SHP77 treated with DMSO at 0.1 percent for 48 hours (cell line): ENCODE measurements at places on chromosomes 6 and 20.

- no peak for DNase-seq
Measured at GRCh38 chr6:16514249-16514648, 247.0 kb downstream of the ATXN1 start.

DNA sequence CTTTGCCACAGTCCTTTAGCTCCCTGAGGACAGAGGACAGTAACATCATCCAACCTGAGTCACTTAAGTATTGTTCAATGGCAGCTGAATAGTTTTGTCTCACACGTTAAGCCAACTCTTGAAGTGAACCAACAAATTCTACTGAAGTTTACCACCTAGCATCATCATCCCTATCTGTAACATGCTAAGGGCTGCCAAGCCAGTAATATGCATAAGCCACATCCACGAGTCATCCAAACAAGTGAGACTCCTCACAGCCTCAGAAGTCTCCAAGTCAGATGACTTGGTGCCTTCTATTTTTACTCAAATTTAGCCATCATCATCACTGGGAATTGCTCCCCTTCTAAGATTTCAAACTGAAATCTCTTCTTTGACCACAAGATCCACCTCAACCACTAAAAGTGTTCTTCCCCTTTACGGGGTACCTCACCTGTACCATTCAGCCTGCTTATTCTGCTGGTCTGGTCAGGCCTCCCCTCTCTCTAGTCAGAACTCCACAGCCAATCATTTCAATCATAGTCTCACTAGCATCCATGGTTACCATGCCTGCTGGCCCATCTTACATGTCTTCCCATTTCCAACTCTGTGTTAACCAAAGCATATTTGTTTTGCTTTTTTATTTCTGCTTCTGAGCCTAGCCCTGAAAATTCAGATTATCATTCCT lies 73.7 kb downstream of the DTNBP1 start:
- no peak for DNase-seq

- no peak for DNase-seq
Measured at GRCh38 chr6:29183594-29183993, 12.9 kb downstream of the OR2J2 start.

DNA sequence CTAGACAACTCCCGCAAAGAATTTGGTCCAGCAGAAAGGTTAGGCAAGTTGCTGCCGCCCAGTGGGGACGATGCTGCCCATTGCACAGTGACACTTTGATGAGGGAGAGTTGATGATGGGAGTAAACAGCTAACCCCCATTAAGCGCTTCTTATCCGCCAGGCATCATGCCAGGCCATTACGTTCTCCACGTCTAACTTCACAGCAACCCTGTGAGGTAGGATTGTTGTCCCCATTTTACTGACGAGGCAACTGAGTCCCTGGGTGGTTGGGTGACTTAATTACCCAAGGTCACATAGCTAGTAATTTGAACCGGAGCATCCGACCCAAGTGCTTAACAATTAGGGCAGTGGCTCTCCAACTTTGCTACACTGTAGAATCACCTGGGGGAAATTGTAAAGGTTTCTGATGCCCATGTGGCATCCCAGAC lies 738 bp downstream of the RALGAPB start:
- no peak for DNase-seq

- peak; percentile 38 for DNase-seq
Measured at GRCh38 chr20:44642203-44643153, 9.0 kb downstream of the ADA start.

GRCh38 chr6:22072949-22073348 lies 223.9 kb downstream of the PRL start:
- DNase-seq: no peak

DNA sequence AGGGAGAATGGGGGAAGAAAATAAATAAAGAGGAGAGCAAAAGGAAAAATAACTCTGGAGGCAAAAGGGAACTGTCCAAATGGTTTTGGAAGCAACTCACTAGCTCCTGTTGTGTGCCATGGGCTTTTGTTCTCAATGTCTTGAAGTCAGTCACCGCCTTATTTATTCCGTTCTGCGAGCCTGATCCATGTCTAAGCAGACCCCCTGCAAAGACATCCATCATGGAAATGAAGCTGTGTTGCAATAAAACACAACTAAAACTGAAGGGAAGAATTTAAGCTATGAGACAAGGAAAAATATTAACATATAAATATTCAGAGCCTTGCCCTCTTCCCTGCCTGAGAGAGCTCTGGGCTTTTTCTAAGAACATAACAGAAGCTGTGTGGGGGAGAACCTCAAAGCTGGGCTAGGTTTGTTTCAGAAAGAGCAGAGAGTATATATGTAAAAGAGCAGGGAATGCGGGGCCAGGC lies 373.2 kb upstream of the CNR1 start:
- DNase-seq: no peak

DNA sequence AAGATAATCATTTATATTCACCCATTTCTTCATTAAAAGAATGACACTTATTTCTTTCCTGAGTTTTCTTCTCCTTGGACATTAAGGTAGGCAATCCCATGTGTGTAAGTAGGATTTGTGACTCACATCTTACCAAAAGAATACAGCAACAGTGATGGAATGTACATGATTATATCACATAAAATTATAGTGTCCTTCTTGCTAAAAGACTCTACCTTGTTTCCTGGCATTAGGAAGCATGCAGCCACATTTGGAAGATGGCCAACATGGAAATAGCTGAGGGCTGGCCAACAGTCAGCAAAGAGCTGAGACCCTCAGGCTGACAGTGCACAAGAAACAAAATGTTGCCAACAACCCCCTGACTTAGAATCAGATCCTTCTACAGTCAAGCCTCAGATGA lies 327.9 kb upstream of the MARCKS start:
- no peak for DNase-seq

GRCh38 chr6:29017428-29017802 lies 12.3 kb upstream of the ZNF311 start:
- DNase-seq: no peak

DNA sequence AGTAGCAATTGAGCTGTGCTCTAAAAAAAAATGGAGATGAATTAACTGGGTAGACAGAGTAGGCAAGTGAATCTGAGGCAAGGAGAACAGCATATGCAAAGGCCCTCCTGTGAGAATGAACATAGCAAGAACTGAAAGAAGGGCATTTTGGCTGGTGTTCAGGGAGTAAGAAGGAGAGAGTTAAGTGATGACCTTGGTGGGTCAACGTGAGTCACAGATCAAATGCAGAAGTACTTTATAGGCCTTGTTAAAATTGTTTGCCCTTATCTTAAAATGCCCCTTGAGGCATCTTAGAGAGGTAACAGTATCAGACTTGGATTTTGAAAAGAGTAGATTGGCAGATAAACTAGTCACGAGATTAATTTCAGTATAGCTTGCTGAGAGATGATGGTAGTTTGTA lies 24.5 kb downstream of the NDUFAF5 start:
- DNase-seq: no peak

DNA sequence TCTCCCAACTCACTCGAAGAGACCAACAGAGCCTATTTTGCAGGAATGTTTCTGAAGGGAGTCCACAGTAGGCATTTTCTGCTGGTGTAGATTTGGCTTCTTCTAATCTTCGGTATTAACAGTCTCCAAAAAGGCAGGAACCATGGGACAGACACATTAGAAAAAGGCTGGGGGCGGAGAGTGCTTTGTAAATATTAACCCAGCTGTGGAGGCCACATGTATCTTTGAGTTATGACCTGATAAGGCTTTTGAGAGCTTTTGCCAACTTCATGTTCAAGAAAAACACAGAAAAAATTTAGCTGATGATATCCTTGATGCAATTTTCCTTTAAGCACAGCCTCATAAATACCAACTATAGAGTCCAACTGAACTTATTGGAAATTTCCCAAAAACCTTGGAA lies 119.4 kb upstream of the TSHZ2 start:
- peak; percentile 35 for DNase-seq

DNA sequence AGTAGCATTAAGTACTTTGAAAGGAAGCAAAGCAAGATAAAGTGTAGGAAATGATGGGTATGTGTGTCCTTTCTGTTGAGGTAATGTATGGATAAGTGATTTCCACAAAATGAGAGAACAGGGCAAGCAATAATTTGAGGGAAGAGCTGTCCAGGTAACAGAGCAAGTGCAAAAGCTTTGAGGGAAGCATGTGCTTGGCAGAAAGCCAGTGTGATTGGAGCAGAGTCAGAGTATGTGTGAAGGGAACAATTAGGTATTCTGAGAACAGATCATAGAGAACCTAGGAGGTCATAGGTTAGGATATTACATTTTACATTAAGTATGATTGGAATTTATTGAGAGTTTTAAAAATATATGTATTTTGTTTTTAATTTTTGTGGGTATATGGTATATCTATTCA lies 30.2 kb upstream of the MAN1A1 start:
- DNase-seq: no peak

GRCh38 chr20:25623225-25623735 lies 534 bp downstream of the NANP start:
- peak; percentile 18 for DNase-seq

GRCh38 chr20:60055740-60056139 lies 97.5 kb downstream of the CDH26 start:
- no peak for DNase-seq

DNA sequence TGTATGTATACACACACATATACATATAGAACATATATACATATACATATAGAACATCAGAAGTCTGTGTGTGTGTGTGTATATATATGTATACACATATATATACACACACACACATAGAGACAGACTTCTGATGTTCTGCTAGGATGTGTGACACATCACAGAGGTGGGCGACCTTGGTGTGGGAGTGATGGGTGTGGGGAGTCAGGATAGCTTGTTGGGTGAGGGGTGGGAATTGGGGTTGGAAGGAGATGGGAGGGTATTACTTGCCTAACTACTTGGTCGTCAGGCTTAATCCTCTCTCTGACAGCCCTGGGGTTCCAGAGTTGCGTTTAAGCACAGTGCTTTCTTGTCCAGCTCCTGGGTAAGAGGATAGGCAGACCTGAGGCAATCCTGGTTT lies 8.3 kb downstream of the MYO6 start:
- no peak for DNase-seq

DNA sequence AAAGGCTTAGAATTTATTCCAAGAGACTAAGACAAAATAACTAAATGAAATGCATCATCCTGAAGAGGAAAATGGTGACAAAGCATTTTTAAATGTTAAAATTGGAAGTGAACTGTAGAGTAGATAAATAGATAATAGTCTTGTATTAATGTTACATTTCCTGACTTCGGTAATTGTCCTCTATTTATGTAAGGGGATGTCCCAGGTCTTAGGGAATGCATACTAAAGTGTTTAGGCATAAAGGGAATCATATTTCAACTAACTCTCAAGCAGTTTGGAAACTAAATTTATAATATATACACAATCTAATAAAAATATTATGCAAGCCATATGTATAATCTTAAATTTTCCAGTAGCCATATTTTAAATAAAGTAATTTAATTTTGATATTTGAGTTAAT lies 159.3 kb downstream of the WDR27 start:
- no peak for DNase-seq

DNA sequence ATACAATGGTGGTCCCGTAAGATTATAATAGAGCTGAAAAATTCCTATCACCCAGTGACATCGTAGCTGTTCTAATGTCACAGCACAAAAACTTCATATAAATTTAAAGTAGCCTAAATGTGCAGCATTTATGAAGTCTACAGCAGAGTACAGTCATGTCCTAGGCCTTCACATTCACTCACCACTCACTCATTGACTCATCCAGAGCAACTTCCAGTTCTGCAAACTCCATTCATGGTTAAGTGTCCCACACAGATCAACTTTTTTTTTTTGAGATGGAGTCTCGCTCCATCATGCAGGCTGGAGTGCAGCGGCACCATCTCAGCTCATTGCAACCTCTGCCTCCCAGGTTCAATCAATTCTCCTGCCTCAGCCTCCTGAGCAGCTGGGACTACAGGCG lies 20.9 kb upstream of the KCNG1 start:
- no peak for DNase-seq

DNA sequence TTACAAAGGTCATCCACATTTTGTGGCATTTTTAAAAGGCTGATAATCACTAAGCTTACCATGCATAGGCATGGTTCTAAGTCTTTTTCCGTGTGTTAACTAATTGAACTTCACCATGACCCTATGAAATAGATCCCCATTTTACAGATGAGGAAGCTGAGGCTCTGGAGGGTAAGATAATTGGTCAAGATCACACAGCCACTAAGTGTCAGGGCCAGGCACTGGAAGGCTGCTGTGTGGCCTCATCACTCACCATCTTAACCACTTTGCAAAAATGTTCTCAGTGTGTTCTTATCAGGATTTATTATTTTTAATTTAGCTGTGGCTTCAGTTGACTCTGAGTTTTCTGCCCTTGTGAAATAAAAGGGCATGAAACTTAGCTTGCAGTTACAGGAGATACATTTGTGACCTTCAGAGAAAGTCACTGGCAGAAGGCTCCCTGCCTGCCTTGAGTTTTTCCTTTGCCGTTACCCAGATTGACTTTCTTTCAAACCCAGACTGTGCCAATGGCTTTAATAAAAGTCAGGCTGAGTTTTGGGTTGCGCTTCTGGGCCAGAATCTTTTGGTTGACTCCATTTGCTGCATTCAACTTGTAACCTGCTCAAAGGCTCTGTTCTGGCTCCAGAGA lies 82.0 kb downstream of the EZR start:
- DNase-seq: no peak

DNA sequence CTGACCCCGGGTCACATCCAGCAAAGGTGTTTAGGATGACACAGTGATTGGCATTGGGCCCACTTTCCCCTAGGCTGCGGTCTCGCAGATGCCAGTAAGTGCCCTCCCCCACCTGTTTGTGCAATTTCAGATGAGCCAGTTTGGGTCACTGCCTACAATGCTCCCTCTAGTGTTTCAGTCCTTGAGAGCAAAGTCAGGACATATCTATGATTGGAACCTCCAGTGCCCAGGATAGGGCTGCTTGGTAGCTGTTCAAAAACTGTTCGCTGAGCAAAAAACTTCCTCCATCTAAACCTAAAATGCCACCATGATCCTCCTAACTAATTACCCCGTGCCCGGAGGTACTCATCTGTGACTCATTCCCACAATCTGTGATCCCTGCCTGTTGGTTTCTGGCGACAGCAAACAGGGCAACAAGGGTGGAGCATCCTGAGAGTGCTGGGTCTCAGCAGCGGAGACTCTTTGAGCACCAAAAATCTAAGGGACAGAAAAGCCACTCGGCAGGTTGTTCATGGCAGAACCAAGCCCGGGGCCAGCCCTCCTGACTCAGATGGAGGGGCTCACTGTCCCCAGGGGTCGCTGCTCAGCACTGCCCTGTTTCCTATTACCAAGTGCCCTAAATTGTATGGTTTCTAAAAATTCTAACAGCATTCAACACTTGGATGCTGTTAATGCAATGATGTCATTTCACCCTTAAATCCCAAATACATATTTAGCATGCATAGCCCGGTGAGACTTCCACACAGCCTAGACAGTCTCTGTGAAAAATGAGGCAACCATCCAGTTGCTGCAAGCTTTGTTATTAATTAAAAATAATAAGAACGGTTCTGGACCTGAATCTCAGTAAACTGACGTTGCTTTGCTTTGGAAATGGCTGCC lies 5.0 kb downstream of the VSX1 start:
- DNase-seq: peak; percentile 87

- no peak for DNase-seq
Measured at GRCh38 chr20:64056639-64056888, 6.4 kb upstream of the TCEA2 start.

DNA sequence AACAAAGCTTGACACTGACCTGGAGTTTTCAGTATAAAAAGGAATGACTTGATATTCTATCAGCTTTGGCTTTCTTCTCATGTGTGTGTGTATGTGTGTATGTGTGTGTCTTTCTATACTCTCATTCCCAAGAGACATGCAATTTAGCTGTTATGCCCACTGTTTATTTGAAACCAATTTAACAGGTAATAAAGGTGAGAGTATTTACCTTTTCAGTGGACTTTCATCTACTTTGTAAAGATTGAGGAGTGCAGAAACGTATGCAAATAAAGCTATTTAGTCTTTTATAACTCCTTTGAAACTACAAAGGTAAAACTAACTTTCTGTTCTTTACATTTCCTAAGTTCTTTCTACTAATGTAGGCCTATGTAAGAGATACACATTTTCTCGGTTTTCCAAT lies 103.5 kb upstream of the HS3ST5 start:
- no peak for DNase-seq
